ENCODE measurements at places on chromosomes 6 and 20. TPM values are rescaled to one million over a fixed set of nuclear protein-coding genes. Genes with fewer than 3 reads are reported as not detected.

The EDN1 gene
- total RNA-seq, result 4.4 TPM

The SLC26A8 gene
- total RNA-seq, result not detected

The CST4 gene
- not detected for total RNA-seq

The STX7 gene
- 82.9 TPM for total RNA-seq

The TCF19 gene
- total RNA-seq, result 3.6 TPM

The PRKN gene
- 10.3 TPM for total RNA-seq

The TMEM217 gene
- not detected for total RNA-seq

The SPATS1 gene
- not detected for total RNA-seq
